Substantia nigra (tissue), 51 donors: ENCODE measurements at places on chromosomes 2 and 18.

- no peak for DNase-seq
These were observed 207.7 kb downstream of the BCL2 start for GRCh38 chr18:63111671-63112402.

GRCh38 chr2:202778217-202778616 is 93.3 kb downstream of the ICA1L start:
- no peak for DNase-seq

- DNase-seq, result no peak
These were observed 279.7 kb downstream of the OSR1 start for GRCh38 chr2:19078709-19079108.

DNA sequence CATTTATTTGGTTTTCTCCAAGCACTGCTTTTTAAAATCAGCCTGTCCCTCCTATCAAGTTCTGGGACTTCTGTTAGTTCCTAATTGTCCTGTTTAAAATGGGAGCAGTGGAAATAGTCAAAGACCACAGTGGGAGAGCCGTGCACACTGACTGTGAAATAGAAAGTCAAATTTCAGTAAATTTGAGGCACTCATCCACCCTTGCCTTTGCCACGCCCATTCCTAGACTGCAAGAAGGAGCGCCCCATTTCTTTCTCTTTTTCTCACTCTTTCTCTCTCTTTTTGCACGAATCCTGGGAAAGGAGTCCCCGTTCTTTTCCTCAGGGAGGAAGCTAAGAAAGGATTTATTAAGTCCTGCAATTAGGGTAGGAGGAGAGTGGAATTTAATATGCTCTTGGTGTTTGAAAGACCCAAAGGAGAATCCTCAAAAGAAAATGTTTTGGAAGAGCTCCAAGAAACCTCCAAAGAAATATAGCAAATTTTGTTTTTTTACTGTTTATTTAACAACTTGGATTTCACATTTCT is 7.5 kb downstream of the COL6A3 start:
- no peak for DNase-seq
